ENCODE measurements at places on chromosomes 1 and 21.

- DNase-seq: no peak
Observed at GRCh38 chr1:30810416-30811080, 53.0 kb upstream of the LAPTM5 start.

- DNase-seq: no peak
Observed at GRCh38 chr1:109516872-109517271, 7.3 kb upstream of the AMIGO1 start.

DNA sequence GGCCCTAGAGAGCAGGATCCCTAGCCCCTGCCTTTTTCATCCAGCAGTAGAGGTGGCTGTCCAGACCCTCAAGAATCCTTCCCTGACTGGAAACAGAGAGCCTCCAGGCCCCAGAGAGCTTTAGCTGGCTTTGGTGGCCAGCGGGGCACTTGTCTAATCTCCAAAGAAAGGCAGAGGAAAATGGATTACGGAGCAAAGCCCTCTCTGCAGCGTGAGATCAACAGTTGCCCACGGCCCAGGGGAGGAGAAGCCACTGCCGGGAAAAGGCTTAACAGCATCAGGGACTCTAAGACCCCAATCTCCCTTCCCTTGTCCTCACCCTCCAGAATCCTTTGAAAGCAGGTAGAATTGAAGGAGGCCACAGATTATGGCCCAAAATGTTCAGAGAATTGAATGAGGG is 35.8 kb upstream of the GRIK3 start:
- DNase-seq: no peak

- no peak for DNase-seq
Observed at GRCh38 chr1:56331207-56331891, 248.0 kb downstream of the PLPP3 start.

DNA sequence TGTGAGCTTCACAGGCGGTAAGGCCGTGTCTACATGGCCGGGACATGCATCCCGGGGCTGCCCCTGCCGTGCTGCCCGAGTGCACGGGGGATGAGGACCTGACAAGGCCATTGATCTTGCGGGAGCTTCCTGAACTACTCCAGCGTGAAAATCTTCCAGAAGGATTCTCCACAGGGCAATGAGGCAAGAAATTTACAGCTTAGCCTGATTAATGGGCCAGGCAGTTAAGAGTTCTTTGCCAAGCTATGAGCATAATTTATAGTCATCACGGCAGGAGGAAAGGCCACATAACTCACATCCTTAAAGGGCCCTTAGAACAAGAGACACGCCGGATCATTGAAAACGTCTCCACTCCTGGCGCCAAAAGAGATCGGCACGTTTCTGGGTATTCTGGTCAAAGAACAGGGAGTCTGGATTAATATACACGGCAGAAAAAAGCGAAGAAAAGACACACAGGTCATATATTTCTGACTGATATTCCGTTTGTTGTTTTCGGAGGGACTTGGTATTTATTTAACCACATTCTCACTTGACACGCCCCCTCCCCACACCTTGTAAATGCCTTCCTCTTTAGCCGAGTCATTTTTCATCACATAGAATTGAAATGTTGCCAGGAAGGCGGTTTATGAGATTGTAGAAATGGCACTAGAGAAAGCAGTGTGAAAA is 180.5 kb downstream of the DYRK1A start:
- DNase-seq: peak; percentile 87

GRCh38 chr21:17119466-17120297 is 393.2 kb upstream of the CXADR start:
- DNase-seq: no peak

DNA sequence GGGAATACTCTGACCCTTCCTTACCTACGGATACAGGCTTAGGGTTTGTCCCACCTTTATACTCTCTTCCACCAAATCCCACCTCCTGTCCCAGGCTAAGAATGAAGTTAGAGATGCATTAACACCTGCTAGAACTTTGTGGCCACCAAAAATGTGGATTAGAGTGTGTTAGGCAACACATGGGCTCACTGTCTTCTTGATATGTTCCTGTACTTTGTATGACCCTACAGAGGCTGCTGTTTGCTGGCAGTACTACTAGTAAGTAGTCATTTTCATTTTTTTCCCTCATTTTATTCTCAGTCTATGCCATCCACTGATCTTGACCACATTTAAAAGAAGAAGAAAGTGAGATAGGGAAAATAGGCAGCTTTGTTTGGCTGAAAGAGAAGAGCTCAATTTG is 21.0 kb upstream of the TMEM39B start:
- DNase-seq: no peak

- no peak for DNase-seq
Observed at GRCh38 chr1:184954232-184954995, 19.9 kb downstream of the NIBAN1 start.

GRCh38 chr1:95496307-95496706 is 262.3 kb downstream of the RWDD3 start:
- DNase-seq: no peak

All from KBM-7 (cell line).